ENCODE measurements at places on chromosomes 16 and 17.

DNA sequence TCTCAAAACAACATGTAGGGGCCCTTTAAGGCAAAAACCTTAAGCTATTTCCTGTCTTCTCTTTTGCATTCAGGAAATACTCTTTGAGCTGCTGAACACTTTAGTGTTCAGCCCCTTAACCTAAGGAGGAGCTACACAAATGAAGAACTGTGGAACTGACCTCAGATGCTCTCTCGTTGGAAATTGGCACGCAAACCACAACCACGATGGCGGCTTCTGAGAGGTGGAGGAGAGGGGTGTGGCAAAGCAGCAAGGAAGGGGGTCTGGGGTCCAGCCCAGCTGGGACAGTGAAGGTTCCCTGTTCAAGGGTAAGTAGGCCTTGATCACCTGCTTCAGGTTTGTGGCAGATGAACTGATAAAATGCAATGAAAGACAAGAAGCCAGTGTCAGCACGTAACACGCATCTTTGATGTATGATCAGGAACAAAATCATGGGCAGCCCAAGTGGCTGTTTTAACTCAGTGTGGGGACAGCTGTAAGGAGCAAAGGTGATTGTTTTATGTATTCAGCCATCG lies 291.6 kb upstream of the TNRC6C start:
- DNase-seq: no peak

DNA sequence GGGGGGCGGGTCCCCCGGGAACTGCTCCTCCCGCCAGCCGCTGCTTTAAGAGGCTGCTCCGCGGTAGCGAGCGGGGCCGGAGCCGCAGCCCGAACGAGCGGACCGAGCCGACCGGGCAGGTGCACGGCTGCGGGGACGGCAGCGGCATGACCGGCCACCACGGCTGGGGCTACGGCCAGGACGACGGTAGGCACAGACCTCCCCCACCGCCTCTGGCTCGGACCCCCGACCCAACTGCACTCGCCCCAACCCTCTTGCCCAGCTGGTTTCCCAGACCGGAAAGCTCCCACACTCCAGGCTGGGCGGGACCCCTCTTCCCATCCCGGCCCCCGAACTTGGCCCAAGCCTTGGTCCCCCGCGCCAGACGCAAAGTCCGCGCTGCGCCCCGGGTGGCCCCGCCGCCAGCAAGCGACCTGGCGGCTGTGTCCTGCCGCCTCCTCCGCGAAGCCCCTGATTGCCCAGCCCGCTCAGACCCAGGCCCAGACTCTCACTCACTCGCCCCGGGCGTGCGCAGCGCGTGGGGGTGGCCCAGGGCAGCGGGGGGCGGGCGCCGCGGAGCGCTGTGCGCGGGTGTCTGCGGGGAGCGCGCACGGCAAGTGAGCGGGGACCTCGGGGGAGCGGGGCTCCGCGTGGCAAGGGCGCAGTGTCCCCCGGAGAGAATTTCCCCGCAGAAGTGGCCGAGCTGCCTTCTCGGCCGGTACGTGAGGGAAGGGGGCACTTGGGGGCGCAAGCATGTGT lies at the start of gene CA7:
Gene CA7 (plus strand): TSS at position 73 of the 738 bp plus-strand sequence. CDS start 74 bp downstream, at position 147.
- DNase-seq: no peak

DNA sequence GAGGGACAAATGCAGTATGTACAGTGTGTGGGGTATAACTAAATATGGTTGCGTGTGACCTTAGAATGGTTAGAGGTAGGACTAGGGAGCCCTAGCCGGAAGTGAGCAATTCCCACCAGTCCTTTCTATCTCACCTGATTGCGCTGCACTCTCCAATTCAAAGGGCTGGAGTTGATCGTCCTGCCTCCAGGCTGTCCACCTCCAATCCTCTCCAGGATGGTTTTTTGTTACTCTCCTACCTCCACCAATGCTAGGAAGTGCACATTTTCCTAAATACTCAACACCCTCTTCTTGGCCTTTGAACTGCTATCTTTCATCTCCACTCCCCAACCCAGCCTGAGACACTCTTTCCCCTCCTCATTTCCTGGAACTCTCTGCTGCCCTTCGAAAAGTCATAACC lies 181.7 kb upstream of the ASIC2 start:
- no peak for DNase-seq

- peak; percentile 95 for DNase-seq
Observed at GRCh38 chr17:62653002-62653825, 25.7 kb downstream of the MRC2 start.

DNA sequence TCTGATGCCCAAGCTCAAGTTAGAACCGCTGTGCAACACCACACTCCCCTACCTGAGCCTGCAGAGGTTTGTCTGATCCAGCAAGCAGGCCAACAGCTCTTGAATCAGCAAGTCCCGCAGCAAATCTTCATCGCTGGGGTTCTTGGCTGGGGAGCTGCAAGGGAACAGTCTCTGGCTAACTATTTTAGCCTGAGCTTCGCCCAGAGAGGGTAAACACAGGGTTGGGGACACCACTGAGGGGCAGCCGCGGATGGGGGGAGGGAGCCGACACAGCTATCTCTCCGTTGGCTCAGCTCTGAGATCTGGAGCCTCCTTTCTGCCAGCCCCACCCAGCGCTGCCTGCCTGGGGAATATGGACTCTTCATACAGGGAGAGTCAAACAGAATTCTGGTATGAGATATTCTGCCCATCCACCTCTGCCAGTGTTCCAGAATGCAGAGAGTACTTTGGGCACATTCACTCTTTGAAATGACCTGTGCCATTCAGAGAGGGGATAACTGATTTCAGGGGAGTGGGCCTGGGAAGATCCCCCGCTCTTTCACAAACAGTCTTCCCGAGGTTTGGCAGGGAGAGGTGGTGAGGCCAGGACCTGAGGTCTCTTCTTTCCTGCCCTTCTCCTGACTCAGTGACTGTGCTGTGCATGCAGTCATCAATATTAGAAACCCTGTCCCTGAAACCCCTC lies 7.4 kb downstream of the GIP start:
- DNase-seq: no peak

Measured in NCI-H510A treated with DMSO at 0.1 percent for 48 hours (cell line).